ENCODE measurements at places on chromosomes 4 and X.

- DNase-seq: no peak
These were observed 7.4 kb downstream of the SLC9B1 start for GRCh38 chr4:103012060-103012459.

GRCh38 chr4:187178587-187178986 lies 454.9 kb upstream of the FAT1 start:
- DNase-seq: no peak

- no peak for DNase-seq
These were observed 495.4 kb downstream of the PCDH19 start for GRCh38 chrX:99914635-99915034.

- no peak for DNase-seq
These were observed 862 bp upstream of the CENPU start for GRCh38 chr4:184734758-184735157.

DNA sequence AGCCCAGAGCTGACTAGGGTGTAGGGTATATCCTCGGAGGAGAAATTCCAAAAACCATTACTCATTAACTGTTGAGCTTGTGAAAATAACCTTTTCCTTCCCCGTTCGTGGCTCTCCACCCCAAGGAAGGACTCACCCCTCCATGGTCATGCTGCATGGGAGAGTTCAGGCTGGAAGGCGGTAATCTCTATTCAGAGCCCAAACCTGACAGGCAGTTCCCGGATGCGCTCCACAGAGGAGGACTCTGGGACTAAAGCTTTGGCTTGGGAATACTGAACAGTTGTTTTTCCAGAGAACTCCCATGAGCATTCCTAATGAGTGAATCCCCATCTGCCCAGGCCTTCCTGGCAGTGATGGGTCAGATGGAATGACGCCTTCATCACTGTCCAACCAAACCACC lies 125.4 kb downstream of the BCOR start:
- no peak for DNase-seq

All from activated T-cell treated with anti-CD3 and anti-CD28 coated beads, Interleukin-2, amount 50 U/mL, for 4 hours (primary cell).